ENCODE measurements at places on chromosomes 2 and 18.

DNA sequence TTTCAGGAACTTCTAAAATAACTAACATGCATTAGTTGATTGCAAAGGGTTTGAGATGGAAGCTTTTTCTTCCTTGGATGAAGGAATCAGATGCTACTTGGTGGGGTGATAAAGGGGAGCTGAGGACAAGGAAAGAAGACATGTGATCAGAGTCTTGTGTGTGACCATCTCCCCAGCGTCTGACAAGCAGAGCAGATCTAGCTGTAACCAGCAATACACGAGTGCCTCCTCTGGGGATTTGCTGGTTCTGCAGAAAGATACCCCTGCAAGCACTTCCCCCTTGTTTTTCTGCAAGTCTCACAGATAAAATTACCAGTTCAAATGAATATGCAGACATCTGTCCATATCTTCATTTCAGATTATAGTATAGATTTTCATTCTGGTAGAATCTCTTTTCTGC, 2.7 kb downstream of the CDH7 start:
- DNase-seq, result no peak

DNA sequence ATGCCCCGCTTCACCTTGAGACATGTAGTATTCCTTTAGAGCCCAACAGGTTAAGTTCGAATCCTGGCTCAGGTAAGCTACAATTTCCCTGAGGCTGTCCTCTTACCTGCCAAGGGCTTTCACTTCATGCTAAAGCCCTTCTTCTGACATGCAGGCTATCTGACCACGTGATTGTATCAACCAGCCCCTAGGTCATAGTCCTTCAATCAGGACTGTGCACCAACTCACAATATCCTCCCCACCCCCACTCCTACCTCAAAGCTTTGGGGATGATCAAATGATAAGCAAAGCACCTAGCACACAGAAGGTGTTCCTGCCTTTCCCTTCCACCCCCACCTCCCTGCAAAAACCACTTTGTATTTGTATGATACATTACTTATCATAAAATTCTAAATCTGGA, 78.9 kb downstream of the AAK1 start:
- DNase-seq, result no peak

- no peak for DNase-seq
Measured at GRCh38 chr2:3624059-3624794, 29.3 kb downstream of the COLEC11 start.

GRCh38 chr2:221969087-221969829, 329.5 kb downstream of the PAX3 start:
- DNase-seq, result peak; percentile 50

DNA sequence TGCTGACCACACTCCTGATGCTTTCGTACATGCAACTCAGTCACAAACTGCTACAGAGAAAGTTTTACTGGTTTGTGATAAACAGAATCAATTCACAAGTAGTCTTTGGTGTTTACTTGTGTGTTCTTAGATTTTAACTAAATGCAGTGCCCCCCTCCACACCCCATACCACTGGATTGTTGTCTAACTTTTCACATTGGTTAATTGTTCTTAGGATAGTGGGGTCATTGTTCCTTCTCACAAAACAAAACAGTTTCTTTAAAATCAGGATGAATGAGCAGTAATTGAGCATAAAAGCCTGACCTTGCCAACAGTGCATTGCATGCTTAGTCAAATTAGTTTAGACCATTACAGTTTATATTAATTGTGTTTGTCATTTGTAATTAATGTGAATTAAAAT, 14.1 kb upstream of the PNPT1 start:
- DNase-seq, result no peak

GRCh38 chr18:48841381-48842258, 109.1 kb downstream of the SMAD7 start:
- peak; percentile 66 for DNase-seq

DNA sequence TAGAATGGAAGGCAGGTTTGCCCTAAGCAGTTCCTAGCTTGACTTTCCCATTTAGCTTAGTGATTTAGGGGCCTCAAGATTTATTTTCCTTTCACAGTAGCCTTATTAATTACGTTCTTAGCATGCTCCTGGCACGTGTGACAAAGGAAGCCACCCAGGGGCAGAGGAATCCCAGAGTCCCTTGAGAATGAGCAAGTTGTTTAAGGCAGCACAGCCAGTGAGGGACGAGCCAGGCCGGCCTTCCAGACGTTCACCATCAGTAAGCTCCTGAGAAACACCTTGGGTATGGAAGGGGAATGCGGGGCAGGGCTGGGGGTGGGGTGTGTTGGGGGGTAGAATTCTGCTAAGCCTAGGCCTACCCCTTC, 76.3 kb downstream of the SOWAHC start:
- DNase-seq, result no peak

DNA sequence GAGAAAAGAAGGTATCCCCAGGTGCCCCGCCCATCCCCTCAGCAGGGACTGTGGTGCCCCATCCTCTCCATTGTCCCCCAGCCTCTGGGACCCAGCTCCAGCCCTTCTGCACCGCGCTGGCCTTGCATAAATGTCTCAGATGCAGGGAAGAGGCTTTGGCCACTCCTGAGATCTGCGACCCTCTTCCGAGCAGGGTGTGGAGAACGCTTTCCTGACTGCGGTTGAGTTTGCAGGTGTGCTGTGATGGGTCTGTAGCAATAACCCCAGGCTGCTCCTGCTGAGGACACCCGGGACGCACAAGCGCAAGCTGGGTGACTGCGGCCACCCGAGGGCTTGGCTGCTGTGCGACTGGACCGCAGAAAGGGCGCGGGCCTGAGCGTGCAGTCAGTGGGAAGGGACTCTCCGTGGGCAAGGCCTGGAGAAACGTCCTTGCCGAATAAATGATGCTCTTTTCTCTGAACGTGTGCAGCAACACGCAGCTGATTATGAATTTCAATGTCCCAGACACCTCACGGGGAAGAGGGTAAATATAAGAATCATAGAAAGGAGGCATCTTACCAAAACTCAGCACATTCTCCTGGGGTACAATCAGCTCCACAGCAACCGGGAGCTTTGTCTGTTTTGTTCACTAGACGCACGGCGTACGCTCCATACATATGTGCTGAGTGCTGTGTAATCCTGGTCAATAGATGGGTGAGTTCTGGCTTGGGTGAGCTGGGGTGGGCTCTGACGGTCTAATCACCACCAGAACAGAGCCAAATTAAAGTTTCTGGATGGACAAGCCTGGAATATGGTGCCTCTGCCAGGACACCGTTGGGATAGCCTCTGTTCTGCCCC, 67.5 kb upstream of the ZNF516 start:
- DNase-seq, result no peak

GRCh38 chr18:47724186-47724975, 206.1 kb downstream of the SMAD2 start:
- no peak for DNase-seq

DNA sequence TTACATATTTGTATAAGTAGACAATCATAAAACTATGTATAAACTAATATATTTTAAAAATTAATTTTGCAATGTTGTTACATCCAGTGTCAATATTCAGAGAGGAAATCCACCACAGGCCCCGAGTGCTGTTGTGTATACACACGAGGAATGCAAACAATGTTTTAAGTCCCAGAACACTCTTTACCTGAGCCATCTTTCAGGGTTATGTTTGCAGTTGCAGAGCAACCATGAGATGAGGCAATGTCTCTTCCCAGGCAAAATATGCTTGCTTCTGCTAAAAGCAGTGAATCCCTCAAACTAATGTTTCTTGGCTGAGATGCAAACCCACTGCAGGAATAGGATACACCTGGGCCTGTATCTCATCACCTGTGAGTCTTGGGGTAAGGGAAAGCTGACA, 91.3 kb downstream of the ASXL2 start:
- no peak for DNase-seq

GRCh38 chr2:218256612-218257350, 4.0 kb upstream of the GPBAR1 start:
- no peak for DNase-seq

- no peak for DNase-seq
Measured at GRCh38 chr2:52454962-52455361, 1312.6 kb upstream of the CHAC2 start.

DNA sequence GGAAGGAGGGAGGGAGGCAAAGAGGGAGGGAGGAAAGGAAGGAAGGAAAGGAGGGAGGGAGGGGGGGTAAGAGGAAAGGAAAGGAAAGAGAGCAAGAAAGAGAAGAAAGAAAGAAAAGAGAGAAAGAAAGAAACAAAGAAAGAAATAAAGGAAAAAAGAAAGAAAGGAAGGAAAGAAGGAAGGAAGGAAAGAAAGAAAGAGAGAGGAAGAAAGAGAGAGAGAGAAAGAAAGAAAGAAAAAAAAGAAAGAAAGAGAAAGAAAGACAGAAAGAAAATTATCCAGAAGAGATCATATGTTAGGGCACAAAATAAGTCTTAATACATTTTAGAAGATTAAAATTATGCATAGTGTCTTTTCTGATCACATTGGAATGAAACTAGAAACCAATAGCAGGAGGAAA, 24.3 kb upstream of the TFCP2L1 start:
- no peak for DNase-seq

- DNase-seq, result no peak
Measured at GRCh38 chr2:28496781-28497180, 921 bp downstream of the PLB1 start.

Measured in EL (cell line).